Kidney (tissue), 22 donors: ENCODE measurements at places on chromosomes 11 and 22.
A peak's percentile ranks its signal among the peaks of the same experiment; 100 is the strongest.

DNA sequence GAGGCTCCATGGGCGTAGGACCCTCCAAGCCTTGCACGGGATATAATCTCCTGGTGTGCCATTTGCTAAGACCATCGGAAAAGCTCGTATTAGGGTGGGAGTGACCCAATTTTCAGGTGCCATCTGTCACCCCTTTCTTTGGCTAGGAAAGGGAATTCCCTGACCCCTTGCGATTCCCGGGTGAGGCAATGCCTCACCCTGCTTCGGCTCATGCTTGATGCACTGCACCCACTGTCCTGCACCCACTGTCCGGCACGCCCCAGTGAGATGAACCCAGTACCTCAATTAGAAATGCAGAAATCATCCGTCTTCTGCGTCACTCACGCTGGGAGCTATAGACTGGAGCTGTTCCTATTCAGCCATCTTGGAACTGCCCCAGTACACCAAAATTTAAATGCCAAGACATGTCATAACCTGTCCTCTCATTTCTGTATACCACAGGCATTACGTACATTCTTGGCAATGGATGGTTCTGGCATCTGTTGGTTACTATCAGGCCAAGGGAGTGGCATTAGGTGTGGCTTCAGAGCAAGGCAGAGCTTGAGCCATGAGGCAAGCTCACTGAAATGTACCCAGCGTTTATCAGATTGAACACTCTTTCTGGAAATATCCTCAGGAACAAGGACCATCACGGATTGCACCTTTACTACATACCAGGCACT lies 95.4 kb upstream of the GALNT18 start:
- DNase-seq: no peak

DNA sequence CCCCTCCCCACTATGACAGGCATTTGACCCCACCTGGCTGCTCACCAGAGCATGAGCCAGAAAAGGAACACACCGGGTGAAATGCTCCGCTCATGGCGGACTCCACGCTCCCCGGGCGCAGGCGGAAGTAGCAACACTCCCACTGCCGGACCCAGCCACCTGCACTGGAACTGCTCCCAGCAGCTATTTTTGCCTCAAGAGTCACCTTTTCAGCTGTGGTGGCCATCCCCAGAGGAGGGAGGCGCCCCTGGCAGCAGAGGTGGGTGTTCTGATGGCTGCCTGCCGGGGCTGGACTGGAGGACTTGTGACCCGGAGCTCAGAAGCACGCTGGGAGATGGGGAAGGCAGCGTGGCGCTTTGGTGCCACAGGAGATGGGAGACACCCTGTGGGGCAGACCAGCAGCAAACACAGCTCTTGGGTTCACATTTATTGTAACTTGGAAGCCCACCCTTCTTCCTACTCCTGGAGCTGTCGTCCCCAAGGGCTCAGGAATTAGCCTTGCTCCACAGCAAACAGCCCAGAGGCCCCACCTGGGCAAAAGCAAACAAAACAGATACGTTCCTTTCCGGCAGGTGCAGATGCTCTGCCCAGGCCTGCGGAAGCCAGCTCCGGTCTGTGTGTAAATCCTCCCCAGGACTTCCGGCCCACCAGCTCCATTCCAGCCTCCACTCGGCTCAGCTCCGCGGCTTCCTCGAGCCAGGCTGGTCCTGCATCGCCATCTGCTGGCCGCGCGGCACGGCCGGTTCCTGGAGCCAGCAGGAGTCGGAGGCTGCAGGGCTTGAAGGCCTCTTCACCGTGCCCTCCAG lies 3.7 kb downstream of the RPS19BP1 start:
- peak; percentile 97 for DNase-seq

GRCh38 chr11:78074756-78075155 lies 4.9 kb downstream of the NDUFC2 start:
- DNase-seq: no peak

DNA sequence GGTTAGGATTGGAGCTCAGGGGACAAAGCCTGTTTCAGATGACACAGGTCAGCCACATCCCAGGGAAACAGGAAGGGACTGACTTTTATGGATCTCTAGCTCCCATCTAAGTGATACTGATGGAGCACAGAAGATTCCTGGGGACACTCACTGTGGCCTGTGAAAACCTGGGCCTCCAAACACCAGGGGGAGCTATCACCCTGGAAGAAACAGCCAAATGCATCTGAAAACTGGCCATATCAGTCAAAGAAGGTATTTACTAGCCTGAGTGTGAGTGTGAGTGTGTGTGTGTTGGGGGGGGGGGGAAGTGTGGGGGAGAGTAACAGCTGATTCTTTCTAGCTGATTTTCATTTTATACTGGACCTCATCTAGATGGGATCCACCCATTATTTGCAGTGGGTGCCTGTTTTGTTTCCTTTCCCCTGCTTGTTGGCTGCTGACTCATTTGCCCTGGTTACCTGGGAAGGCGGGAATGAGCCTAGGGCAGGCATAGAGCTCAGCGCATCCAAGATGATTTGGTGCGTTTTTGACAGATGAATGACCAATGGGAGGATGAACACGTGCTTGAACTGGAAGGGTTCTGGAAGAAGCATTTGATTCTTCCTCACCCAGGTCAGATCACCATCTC lies 284.0 kb downstream of the KIRREL3 start:
- DNase-seq: peak; percentile 68

DNA sequence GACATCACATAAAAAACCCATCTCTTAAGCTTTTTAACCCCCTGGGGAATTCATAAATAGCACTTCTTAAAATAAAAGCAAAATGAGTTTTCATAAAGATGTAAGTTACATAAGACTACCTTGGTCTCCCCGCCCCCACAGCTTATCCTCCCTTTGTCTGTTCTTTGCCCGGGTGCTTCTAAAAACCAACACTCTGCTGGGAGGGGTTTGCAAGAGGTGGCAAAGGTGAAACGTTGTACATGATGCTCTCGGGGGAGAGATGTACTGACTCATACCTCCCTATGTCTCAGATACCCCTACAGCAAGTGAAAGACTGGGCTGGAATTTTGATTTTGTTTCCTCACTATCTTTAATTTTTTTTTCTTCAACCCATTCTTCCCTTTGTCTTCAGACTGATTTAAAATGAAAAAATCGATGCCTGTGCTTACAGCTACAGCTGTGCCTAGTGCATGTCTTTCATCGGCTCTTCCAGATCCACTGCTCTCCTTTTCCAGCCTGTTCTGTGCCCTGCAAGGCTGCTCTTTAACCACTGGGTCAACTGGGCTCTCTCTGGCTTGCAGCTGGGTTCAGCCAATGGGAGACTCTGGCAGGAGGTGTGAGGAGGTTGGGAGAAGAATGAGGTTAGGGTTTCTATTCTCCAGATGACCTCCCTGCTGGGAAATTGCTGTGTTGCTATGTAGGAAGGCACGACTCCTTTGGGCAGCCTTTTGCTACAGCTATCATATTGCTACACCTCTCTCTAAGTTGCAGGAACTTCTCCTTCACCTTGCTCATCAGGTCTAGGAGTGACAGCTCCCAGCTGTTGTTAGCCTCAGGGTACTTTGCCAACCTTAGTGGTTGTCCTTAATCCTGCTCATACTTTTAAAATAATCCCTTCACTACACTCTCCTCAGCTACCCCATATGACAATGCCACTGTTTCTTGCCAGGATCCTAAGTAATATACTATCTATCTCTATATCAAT lies 266.5 kb downstream of the TENM4 start:
- DNase-seq: no peak

- DNase-seq: peak; percentile 51
Measured at GRCh38 chr11:114180301-114181055, 115.7 kb upstream of the NNMT start.

GRCh38 chr11:34348919-34349318 lies 8.9 kb downstream of the ABTB2 start:
- DNase-seq: no peak

GRCh38 chr11:61906522-61906909 lies 10.8 kb downstream of the RAB3IL1 start:
- DNase-seq: no peak

DNA sequence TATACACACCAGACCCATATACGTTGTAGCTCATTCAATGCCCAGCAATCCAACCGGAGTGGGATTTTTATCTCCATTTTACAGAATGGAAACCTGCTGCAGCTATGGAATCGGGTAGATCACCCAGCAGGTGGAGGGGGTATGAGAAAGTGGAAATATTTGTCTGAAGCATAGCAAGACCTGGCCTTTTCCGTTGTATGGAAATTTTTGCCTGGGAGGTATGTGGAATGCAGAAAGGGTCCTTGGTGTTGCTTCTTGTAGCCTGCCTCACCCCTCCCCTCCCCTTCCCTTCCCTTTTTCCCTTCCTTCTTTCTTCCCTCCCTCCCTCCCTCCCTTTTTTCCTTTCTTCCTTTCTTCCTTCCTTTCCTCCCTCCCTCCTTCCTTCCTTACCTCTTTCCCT lies 15.2 kb downstream of the TSPAN18 start:
- DNase-seq: no peak

DNA sequence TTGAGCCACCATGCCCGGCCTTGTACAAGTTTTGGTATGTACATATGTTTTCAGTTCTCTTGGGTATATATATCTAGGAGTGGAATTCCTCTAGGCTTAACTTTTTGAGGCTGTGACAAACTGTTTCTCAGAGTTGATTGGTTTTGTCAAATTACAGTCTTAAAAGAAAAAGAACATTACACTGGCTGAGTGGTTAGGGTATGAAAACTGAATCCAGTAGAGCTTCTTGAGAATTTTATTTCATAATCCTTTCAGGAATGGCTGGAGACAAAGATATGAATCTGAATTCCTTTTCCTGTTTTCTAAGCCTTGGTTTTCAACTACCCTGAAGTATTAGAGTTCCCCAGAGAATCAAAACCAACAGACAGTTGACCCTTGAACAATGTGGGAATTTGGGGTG lies 6.5 kb downstream of the METTL15 start:
- DNase-seq: no peak

DNA sequence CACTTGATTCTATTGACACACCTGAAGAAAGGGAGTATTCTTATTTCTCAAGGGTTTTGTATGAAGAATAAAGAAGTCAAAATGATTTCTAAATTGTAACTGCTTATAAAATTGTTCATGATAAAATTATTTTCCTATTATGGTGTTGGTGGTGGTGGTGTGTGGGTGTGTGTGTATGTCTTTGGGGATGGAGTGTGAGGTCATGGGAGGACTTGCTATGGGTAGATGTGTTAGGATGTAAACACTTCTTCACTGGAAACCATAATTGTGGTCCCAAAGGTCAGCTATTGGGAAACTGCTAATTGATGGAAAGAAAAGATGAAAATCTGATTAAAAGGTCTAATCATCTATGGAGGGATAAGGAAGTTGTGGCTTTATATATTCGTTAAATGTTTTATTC lies 5.1 kb downstream of the TRIM22 start:
- DNase-seq: no peak

DNA sequence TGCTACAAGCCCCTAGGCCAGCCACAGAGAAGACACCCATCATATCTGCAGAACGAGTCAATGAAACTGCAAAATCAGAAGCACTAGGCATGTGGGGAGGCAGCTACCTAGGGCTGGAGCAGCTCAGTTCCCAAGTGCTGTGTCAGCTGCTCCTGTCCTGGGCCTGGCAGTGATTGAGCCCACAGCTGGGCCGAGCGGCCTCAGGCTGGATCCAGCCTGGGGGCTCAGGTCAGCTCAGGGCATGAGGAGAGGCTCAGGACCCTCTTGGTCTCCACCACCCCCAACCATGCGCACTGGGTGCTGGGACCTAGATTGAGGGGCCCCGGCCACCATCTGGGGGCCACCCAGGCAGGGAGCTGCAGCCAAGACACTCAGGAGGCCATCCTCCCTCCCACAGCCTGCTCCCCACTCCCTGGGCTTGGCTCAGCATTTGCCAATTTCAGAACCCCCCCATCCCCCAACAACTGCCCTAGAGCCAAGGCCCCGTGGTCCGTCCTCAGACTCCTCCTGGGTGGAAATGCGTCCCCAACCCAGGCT lies 2.4 kb upstream of the TNNT3 start:
- DNase-seq: no peak

GRCh38 chr11:132853886-132854285 lies 678.4 kb downstream of the OPCML start:
- no peak for DNase-seq

DNA sequence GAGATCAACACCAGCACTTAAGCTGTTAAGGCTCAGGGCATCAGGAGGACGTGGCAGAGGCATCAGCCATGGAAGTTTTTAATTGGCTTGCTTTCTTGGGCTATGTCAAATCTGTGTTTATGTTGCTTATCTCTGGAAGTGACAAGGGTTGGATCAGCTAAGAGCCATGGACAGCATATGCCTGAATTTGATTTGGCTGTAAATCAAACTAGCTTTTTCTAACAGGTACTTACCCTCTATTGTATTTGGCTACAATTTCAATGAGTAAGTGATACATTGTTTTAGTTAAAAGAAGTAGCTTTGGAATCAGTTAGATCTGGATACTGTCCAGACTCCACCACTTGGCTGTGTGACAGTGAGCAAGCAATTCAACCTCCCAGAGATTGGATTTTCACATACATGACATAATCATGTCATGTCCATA lies 936.6 kb downstream of the OPCML start:
- DNase-seq: no peak

DNA sequence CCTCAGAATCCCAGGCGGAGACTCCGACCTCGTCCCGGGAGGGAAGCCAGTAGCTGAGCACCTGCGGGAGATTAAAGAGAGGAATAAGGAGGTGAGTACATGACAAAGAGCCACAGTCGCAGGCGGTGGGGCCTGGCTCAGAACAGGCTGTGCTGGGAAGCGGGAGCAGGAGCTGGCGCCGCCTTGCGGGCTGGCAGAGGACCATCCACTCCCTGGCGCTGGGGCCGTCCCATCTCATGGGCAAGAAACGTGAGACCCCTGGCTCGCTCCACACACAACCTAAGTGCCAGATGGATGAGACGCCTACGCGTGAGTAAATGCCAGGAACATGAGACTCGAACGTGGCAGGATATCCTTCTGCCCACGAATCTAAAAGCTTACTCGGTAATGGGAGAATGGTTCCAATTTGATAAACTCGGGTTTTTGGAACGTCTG lies 6.3 kb downstream of the CEND1 start:
- peak; percentile 92 for DNase-seq

DNA sequence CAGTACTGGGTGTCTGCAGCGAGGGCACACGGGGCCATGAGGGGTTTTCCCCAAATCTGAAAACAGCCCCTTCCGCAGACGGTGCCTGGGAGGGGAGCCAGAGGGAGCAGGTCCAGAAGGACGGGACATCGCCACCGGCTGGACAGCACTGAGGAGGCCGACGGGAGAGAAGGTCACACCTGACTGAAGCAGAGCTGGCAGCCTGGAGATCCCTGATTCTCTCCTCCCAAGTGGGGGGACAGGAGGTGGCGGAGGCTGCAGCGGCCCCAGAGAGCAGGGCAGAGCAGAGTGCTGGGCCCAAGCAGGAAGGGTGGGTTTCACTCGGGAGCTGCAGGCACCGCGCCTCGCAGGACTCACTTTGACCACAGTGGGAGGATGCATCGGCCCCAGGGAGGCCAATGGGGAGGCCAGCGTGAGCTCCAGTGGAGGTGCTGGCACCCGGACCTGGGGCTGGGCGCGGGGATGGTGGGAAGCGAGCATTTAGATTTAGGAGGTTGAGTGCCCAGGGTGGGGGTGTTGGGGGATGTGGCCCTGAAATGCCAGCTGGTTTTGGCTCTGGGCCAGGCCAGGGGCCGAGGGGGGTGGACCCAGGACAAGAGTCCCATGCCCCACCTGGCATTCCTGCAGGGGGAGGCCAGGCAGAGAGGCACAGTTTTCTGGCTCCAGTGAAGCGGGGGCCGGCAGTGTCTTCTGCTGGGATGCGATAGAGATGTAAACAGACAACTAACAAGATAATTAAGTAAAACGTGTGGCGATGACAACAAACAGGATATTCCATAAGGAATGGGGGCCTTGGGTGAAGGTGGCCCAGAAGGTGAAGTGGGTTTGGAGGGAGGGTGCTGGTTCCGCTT lies 92.3 kb upstream of the FGF3 start:
- DNase-seq: no peak
